ENCODE measurements at places on chromosomes 1 and 21.

DNA sequence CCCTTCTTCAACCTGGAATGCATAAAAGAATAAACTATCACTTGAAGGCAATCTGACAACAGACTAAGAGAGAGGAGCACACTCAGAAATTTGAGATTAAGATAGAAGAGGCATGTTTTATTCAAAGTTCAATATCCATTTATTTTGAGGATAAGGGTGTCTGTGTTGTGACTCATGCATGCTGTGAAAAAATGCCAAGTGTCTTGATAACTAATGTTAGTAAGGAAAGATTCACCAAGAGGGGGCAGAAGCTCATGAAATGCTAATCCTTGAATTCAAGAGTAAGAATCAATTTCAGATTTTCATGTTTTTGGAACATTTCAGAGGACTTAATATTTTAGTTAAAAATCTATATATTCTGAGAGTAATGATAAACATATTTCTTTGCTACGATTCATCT is 94.0 kb downstream of the IFI44 start:
- no peak for DNase-seq

- DNase-seq = peak; percentile 67
These were observed 17.6 kb downstream of the GALNT2 start for GRCh38 chr1:230084408-230085177.

DNA sequence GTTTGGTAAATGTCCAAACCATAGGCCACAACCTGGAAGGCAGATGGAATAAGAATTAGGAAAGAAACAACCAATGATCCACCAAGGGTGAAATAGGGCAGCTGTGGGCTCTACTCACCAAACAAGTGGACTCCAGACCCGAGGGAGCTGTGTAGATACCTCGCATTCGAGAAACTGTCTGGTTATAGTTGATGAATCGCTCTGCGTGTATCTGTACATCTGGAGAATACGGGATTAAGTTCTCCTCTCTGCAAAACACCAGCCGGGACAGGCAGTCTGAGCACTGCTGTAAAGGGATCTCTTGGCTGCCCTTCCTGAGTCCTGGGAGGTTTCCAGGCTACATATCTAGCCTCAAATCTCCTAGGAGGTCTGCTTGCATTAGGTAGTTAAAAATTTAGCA is 9.4 kb upstream of the UBR4 start:
- DNase-seq = no peak

DNA sequence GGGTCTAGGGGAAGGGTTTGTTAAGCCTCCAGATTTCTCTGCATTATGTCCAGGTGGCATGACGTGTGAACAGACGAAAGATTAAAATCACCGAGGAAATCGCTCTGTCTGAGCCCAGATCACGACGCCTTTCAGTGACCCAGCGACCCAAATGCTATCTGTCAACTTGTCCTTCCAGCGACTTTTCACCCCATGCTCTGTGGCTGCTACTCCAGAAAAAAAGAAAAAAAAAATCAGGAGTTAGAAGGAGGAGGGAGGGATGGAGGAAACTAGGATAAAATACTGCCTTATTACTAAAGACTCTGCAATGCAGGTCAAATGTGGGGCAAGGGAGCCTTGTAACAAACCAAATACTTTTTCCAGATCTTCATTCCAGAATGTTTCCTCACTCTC is 352.0 kb downstream of the NUF2 start:
- DNase-seq = no peak

DNA sequence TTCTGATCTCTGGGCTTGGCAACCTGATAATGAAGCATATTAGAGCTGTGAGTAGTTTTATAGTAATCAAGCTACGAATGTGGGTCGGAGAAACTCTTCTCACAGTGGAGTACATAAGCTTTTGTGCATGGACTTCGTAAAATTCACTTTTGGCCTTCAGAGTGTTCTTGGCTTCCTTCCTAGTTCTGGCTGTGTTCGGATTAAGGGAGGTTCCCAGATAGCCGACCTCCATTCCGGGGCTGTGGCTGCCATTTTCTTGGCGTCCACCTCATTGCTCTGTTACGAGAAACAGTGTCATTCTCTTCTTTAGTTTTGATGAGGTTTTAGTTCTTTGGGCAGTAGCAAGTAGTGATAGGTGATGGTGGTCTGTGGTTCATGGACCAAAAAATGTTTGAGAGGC is 26.3 kb downstream of the CAMTA1 start:
- no peak for DNase-seq

DNA sequence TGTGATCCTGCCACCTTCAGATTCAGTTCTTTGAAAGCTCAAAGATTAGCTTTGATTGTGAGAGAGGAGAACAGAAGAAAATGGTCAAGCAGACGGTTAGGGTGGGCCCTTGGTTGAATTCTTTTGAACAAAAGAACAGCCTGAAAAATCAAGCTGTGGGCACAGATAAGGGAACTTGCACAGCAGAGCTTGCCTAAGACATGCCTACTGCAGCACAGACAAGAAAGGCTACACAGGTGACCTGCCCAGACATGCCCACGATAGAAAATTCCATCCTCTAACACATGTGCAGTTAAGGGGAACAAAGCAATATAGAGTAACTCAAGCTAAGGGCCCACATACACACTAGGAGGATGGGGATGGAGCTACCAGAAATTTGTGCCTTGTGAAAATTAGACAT is 512.5 kb upstream of the LRRC7 start:
- no peak for DNase-seq

DNA sequence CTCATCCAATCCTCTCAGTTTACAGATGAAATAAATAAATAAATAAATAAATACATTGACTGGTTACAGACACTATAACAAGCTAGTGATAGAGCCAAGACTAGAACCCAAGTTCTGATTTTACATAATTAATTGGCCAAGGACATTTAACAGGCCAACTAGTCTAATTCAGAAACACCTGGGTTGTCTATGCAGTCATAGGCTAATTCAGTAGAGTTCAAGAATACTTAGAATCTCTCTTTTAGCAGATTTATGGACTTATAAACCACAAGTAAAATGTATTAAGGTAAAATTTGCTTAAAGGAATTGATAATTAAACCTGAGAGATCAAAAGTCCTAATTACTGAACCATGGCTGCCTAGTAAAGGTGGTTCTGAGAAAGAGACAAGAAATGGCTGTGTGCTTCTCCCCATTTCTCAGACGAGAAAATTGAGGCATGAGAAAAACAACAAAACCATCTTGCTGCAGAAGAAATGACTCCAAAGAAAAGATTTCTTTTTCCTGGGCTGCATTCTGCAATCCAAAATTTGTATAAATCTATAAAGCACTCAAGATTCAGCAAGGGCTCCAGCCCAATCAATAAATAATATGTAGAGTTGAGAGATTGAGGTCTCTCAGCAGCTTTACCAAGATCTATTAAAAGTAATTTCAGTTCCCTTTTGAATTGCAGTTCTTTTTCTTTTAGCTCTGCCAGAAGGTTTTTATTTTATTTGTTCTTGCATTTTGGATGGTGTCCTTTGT is 98.3 kb downstream of the DUSP10 start:
- no peak for DNase-seq

DNA sequence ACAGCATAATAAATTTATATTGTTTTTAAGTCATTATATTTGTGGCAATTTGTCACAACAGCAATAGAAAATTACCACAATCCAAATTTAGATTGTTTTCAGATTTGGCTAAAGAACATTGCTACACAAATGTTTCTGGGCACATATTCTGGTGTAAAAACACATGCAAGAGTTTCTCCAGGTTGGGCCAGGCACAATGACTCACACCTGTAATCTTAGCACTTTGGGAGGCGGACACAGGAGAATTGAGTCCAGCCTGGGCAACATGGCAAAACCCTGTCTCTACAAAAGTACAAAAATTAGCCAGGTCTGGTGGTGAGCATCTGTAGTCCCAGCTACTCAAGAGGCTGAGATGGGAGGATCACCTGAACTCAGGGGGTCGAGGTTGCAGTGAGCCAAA is 8.4 kb downstream of the ERO1B start:
- DNase-seq = no peak

GRCh38 chr1:184152434-184152898 is 100.9 kb downstream of the TSEN15 start:
- DNase-seq = peak; percentile 83

GRCh38 chr1:226117330-226117729 is 54.8 kb downstream of the H3-3A start:
- DNase-seq = no peak

DNA sequence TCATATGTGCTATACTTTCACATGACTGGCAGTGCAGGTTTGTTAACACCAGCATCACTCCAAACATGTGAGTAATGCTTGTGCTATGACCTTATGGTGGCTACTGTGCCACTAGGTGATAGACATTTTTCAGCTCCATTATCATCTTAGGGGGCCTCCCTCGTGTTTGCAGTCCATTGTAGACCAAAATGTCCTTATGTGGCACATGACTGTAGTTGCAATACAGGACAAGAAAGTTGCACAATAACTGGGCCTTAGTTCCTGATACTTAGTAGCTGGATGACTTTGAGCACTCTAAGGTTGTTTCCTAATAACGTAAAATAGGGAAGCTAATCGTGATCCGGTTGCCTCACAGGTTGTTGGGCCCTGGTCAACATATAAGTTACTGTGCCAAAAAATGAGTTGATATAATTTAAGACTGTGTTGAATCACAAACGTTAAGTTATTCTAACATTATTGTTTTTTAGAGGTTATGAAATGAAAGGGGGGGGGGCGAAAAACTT is 511 bp upstream of the SNX27 start:
- DNase-seq = no peak

- peak; percentile 75 for DNase-seq
These were observed 349.4 kb downstream of the DUSP10 start for GRCh38 chr1:221392453-221392852.

GRCh38 chr1:209485167-209485566 is 98.3 kb upstream of the CAMK1G start:
- no peak for DNase-seq

- DNase-seq = peak; percentile 78
These were observed 79.1 kb downstream of the NDUFS5 start for GRCh38 chr1:39105061-39105840.

- no peak for DNase-seq
These were observed 8.6 kb upstream of the RAB29 start for GRCh38 chr1:205783904-205784303.

DNA sequence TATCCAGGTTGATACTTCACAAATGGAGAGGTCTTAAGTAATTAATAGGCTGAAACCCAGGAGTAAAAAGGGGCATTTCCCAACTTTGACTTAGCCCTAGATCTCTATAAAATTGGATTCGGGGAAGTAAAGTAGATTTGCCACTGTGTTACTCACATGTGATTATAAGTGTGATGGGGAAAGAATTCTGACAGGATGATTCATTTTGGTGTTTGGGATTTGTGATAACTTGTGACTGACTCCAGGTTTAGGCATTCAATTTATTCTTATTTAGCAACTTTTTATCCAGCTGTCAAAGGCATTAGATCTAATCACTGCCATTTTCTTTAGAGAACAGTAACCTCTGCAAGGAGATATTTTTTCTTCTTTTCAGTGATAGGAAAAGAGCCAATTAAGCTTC is 175.5 kb downstream of the ASTN1 start:
- no peak for DNase-seq

GRCh38 chr21:45142469-45143308 is 68.3 kb downstream of the ADARB1 start:
- DNase-seq = no peak

DNA sequence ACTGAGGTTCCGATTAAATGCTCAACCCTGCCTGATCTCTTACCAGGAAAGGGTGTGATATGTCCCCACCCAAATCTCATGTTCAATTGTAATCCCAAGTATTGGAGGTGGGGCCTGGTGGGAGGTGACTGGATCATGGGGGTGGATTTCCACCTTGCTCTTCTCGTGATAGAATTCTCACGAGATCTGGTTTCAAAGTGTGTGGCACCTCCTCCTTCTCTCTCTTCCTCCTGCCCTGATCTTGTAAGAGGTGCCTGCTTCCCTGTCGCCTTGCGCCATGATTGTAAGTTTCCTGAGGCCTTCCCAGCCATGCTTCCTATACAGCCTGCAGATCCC is 34.9 kb downstream of the RSPH1 start:
- no peak for DNase-seq

DNA sequence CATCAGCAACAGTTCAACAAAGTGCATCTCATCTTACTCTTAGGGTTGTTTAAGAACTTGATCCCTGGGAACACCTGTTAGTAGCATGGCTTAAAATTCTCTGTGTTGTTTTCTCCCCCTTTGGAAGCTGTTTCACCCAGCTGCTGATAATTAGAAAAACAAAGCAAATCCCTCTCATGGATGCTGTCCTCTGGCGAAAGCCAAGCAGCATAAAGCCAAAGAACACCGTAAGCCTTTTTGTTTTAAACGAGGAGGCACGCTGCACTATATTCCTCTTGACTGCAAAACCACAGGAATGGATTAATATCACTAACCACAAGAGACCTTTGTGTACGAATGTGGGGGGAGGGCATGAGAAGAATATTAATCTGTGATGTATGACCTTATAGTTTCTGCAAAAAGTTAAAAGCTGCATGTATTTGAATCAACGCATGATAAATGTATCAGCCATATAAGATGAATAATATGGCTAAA is 923.2 kb downstream of the LTN1 start:
- DNase-seq = no peak

DNA sequence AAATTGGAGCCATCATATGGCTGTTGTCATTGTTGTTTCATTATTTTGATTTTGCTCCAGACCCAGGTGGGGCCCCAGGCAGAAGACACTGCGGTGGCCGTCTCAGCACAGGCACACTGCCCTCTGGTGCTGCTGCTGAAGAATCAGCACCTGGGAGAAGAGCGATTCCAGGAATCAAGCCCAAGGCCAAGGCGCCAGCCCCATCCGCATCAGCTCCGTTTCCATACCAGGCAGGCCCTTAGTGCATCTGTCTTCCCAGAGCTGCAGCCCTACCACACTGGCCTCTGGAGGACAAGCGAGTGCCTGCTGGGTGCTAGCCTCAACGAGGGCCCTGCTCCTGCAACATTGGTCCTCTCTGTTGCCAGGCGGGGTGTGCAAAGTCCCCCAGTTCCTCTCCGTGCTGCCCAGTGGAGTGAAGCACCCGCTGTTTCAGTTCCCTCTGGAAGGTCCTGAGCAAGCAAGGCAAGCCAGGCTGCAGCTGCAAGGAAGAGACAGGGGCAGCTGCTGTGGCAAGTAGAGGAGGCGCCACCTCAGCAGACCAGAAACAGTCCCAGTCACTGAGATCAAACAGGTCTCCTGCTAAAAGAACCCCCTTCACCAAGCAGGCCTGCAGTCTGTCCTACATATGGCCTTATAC is 5.2 kb downstream of the GRIK3 start:
- no peak for DNase-seq

GRCh38 chr21:43808832-43809251 is 19.5 kb downstream of the RRP1 start:
- DNase-seq = no peak
